Inflammatory macrophage treated with lipopolysaccharide for 1 hour (primary cell): ENCODE measurements at places on chromosomes 3 and 15.

DNA sequence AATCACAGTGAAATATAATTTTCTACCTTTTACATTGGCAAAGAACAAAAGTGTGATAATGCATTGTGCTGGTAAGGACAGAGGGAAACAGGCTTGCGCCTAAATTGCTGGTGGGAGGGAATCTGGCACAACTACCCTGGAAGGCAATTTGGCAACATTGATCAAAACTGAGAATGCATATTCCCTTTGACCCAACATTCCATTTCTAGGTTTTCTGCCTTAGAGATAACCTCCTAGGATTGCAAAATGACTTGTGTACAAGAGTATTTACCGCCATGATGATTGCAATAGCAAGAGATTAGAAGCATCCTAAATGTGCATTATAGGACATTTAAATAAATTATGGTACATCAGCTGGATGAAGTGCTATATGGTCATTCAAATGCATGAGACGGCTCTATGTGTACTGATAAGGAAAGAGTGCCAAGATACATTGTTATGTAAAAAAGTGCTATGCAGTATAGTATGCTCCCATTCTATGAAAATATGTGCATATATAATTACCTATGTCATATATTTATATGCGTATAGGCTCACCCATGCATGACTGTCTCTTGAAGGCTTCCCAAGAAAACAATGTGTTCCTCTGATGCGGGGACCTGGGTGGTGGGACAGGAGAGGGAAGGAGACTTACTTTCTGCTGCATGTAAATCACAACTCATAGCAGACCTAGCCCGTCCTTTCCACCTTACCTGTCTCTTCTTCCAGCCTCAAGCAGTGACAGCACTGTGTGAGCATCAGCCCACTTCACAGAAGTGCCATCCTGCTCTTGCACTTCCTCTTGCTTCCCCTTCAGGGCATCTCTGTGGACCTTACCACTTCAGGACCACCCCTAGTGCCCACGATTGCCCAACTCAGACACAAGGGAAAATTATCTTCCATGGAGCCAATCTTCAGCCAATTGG is 249.9 kb upstream of the TLE3 start:
- DNase-seq = no peak

GRCh38 chr15:42971830-42972229 is 51.3 kb upstream of the TTBK2 start:
- DNase-seq = no peak

DNA sequence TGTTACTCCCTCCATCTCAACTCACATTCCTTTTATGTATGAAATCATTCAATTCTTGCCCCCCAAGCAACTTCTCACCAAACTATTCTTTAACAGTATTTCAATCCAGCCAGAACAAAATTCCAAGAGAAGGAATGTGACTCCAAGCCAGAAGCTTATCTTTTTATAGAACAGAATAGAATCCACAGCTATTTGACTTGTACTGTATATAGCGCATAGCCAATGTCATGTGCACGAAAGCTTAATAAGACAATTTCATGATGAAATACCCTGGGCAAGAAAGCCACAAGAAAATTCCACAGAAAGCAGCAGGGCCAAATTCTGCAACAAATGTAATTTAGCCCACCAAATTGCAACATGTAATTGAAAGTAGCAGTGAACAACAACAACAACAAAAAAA is 127.6 kb upstream of the UBE2E2 start:
- DNase-seq = peak; percentile 65

DNA sequence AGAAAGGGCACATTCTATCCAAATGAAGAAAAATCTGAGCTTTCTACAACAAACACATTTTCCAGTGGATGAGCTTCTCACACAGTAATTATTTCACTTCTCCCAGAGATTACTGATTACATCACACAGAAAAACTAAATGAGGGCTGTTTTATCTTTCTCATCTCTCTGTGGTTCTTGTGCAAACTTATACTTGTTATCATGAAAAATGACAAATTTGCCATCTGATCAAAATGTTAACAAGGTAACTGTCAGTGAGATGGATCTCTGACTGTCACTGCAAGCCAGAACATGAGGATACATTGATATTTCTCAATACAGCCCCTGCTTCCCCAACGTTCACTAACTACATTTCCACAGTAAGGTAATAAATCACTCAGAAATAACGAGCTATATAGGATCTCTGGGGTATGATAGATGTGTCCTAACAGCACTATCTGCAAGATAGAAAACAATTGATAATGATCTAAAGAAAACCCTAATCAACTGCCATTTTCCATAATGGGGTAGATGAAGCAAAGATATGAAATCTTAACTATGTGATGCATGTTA is 829.3 kb upstream of the CFAP20DC start:
- DNase-seq = no peak

GRCh38 chr15:81449836-81450474 is 75.9 kb upstream of the TMC3 start:
- no peak for DNase-seq

GRCh38 chr15:101615986-101616848 is 36.0 kb downstream of the TM2D3 start:
- no peak for DNase-seq

GRCh38 chr3:112531358-112531781 is 30.4 kb downstream of the ATG3 start:
- peak; percentile 27 for DNase-seq

DNA sequence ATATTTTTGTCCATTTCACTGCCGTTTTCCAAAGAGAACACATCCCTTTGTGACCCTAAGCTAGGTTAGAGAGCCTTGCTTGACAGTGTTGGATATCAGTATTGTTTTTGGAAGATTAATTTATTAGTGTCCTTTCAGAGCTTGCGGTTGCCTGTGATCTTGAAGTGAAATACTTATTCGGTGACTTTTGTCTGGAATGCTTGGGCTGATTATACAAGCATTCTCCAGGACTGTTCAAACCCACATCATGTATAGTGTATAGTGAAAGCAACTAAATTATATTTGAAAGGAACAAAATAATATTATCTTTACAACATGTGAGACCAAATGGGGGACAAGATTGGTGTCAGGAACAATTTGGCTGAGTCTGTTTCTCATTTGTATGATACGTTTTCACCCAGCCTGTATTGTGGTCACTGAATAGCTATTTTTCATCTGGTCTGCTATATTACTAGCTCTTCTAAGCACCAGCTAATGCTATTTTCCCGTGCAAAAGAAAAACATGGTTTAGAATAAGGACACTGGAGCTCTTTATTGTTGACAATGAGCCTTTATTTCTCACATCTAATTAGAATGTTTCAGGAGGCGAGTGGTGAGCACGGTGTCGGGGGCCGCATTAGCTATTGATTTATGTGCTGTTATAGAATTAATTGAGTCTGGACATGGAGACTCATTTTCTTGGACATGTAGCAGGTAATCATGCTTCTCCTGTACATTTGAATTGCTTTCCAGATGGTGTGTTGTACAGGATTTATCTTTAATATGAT is 158.1 kb downstream of the APBA2 start:
- no peak for DNase-seq

DNA sequence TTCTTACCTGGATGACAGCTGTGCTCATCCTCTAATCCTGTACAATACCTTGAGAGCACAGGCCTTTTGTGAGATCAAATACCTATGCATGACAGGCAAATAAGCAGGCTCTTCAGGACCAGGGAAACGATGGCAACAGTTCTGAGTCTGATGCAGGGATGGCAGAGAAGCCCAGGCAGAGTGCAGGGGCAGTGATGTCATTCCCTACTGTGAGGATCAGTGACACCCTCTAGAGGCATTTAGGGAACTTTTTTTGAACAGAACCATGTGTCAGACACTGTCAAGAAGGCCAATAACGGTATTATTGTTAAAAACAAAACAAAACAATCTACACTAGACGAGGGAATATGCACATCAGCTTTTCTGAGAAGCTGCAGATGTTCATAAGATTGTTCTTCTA is 314.8 kb upstream of the CTDSPL start:
- DNase-seq = peak; percentile 43

DNA sequence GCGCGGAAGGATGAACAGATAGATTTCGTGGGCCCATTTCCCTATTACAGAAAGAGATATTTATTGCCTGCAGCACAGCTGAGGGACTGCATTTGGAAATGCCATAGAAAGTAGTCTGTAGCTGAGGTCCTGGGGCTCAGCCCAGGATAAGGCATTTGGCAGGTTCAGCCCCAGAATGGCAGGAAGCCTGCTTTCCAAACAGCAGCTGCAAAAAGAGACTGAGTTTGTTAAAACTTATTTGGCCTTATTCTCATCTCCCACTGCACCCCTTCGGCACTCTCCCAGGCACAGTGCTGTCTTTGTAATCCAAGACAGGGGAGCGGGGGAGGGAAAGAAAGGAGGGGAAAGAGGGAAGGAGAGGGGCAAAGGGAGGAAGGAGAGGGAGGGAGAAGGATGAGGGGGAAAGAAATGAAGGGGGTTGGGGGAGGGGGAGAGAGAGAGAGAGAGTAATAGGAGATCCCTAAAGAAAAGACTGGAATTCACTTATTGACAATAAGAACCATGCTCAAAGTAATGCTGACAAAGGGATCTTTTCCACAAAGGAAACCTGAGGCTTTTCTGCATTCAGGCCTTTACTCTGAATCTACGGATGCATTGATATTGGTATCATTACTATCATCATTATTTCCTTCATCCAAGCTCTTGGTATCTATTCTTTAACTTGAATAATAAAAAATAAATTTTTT is 94.0 kb upstream of the LRRN1 start:
- DNase-seq = no peak

- DNase-seq = no peak
Measured at GRCh38 chr3:50212502-50212901, 7.4 kb downstream of the SLC38A3 start.

GRCh38 chr3:193269343-193270028 is 28.5 kb downstream of the PLAAT1 start:
- no peak for DNase-seq

DNA sequence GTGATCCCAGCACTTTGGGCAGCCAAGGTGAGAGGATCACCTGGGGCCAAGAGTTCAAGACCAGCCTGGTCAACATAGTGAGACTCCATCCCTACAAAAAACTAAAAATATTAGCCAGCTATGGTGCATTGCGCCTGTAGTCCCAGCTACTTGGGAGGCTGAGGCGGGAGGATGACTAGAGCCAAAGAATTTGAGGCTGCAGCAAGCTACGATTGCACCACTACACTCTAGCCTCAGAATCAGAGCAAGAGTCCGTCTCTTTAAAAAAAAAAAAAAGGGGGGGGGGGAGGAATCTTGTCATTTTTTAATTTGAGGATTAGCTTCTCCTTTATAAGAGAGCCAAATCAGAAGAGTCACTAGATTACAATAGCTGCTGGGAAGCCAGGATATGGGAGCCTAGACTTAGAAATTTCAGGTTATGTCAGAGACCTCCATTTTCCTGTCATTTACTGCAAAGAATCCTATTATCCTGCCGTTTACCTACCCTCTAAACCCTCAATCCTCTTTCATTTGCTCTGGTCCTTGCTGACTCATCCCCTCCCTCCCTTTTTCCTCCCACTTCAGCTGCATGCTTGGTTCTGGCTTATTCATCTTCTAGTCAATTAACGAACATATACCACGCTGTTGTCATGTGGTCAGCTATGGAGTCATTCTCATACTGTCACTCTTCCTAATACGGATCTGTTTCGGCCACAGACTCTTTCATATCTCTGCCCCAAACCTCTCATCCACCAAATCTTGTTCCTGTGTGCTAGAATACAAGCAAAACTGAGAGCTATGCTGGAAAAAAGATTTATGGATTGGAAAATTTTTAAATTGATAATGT is 83.8 kb upstream of the PPIB start:
- DNase-seq = peak; percentile 65
